GM04503 (cell line): ENCODE measurements at places on chromosomes 7 and 10.

DNA sequence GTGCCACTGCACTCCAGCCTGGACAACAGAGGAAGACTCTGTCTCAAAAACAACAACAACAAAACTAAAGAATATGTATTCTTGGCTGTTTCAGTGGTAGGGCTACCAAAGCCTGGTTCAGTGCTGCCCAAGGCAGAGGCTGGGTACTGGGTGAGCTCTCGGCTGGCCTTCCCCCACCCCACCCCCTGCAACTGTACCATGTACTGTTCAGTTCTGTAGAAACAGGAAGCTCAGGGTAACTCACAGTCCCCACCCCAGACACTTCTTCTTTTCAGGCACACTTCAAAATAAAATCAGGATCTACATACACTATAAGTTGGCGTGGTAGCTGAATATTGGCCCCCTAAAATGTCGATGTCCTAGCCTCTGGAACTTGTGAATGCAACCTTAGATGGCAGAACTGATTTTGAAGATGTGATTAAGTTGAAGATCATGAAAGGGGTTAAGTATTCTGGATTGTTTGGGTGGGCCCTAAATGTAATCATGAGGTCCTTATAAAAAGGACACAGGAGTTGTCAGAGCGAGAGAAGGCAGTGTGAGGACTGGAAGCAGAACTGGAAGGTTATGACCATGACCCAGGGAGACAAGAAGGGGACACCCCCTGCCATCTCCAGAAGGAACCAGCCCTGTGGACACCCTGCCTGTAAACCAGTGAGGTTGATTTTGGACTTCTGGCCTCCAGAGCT is 31.2 kb downstream of the TBXAS1 start:
- DNase-seq: no peak

DNA sequence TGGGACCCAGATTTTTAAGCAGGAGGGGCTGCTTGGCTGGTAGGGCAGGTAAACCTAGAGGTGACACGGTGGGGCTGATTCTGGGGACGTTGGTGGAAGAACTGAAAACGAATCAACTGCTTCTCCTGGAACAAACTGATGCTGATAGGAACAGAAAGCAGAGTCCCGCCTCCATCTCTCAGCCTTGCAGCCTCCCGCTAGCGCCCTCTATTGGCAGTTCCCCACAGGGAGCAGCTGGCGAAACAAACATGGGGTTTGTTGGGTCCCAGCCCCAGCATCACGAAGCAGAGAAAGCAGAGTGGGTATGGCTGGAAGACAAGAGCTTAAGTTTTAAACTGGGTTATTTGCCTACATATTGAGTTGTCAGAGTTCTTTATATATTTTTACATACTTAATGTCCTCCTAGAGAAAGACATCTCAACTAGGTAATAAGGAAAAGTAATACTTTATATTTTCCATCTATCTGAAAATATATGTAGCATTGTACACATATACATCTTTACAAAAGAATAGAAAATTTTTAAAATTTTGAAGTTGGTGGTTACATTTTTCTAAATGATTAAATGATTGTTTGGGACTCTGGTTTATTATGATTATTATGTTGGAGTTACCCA is 42.3 kb upstream of the FOXI2 start:
- no peak for DNase-seq

DNA sequence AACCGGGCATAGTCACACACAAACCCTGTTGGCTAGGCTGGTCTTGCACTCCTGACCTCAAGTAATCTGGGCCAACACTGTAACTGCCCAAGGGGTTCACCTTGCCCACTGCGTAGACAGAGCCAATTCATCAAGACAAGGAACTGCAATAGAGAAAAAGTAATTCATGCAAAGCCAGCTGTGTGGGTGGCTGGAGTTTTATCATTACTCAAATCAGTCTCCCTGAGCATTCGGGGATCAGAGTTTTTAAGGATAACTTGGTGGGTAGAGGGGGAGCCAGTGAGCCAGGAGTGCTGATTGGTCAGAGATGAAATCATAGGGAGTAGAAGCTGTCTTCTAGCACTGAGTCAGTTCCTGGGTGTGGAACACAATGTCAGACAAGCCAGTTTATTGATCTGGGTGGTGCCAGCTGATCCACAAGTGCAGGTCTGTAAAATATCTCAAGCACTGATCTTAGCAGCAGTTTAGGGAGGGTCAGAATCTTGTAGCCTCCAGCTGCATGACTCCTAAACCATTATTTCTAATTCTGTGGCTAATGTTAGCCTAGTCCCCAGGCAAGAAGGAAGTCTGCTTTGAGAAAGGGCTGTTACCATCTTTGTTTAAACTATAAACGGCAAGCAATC is 15.6 kb upstream of the FXYD4 start:
- DNase-seq: no peak

- no peak for DNase-seq
These were observed 37.7 kb upstream of the FAM3C start for GRCh38 chr7:121433775-121434174.

DNA sequence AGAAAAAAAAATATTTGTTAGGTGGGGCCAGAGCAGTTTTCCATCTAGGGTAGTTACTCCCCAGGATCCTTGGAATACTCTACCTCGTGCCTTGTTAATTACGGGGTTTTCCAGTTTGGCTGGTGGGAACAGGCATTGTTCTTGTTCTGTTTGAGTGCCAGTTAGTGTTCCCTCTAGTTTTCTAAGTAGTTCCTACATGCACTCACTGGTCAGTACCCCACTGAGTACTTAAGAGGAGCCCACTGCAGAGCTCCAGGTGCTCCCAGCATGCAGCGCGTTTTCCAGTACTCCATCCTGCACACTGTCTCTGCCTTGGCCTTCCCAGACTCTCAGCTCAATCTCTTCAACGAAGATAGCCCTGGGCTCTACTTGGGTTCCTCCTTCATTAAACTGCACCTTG is 58.0 kb downstream of the AHCYL2 start:
- DNase-seq: no peak

DNA sequence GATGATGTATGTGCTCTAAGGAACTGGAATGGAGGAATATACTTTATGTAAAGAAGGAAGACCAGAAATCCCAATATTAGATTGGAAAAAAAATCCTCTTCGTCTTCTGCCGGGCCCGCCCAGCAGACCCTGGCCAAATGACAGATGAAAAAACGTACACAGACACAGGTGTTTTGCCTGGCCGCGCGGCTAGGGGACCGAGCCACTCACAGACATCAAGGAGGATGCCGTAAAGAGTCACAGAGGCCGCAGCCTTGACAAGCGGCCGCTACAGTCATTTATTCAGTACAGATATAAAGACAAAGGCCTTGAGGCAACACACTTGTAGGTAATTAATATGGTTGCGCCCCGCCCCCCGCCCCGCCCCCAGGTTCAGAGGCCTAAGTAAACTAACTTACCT is 594.1 kb downstream of the GRM8 start:
- no peak for DNase-seq

DNA sequence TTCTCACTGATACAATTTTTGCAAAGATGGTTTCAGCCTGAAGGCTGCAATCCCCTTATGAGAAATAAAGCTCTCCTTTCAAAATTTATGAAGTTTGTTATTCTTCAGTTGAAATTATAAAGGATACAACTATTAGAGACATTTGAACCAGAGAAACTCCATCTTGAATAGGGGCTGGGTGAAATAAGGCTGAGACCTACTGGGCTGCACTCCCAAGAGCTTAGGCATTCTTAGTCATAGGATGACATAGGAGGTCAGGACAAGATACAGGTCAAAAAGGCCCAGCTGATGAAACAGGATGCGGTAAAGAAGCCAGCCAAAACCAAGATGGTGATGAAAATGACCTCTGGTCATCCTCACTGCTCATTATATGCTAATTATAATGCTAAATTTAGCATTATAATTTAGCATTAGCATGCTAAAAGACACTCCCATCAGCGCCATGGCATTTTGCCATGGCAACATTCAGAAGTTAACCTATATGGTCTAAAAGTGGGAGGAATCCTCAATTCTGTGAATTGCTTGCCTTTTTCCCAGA is 22.4 kb upstream of the IFIT1B start:
- DNase-seq: no peak

GRCh38 chr7:131835141-131835540 is 278.7 kb upstream of the PODXL start:
- no peak for DNase-seq

- no peak for DNase-seq
These were observed 4.2 kb downstream of the GDF2 start for GRCh38 chr10:47326306-47326926.

DNA sequence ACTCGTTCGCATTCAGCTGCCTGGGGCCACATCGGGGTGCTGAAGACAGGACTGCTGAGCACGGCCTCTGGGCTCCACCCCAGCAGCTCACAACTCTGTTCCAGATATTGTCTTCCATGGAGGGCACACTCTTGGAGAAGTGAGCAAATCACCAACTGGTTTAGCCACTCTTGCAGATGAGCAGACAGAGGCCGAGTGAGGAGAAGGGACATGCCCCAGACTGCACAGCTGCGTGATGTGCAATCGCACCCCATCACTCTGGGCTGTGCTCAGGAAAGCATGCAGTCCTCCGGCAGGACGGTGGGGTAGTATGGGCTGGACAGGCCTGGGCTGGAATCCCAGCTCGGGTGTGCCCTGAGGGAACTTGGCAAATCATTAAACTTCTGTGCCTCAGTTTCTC is 111.6 kb downstream of the FAM53B start:
- DNase-seq: no peak

DNA sequence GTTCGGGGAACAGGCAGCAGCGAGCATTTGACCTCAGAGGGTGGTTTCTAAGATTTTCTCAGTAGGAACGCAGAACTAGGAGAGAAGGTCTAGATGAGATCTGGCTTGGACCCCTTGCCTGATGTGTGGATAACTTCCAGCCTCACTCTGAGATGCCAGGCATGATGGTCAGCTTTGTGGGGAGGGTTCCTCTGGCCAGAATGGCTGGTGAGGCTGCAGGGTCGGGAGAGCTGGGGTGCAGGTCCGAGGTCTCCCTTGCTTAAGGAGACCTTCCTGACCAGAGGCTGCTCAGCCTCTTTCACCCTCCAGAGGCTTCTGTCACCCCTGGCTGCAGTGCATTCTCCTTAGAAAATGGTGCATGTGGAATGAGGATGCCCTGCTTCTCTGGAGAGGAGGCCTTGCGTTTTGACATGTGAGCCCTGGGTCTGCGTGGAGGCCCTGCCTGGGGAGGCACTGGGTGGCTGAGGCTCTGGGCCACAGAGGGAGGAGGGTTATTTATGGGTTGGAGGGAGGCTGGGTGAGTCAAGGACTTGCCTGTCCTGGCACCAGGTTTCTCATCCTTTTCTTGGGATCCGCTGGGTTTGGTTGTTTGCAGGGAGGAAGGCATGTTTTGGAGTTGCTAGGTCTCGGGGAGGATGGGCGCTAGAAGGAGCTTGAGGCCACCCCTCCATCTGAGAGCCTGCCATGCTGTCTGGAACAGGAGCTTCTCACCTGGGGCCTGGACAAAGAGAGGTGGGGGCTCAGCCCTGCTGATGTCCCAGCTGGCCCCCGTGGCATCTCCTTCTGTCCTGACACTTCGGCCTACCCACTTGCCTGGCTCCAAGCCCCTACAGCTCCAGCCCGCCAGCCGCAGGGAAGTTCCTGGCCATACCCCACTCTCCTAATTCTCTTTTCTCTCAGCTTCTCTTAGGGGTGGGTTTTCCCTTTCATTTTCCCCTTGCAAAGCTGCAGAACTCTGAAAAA is 3.9 kb downstream of the FAM241B start:
- DNase-seq: no peak

DNA sequence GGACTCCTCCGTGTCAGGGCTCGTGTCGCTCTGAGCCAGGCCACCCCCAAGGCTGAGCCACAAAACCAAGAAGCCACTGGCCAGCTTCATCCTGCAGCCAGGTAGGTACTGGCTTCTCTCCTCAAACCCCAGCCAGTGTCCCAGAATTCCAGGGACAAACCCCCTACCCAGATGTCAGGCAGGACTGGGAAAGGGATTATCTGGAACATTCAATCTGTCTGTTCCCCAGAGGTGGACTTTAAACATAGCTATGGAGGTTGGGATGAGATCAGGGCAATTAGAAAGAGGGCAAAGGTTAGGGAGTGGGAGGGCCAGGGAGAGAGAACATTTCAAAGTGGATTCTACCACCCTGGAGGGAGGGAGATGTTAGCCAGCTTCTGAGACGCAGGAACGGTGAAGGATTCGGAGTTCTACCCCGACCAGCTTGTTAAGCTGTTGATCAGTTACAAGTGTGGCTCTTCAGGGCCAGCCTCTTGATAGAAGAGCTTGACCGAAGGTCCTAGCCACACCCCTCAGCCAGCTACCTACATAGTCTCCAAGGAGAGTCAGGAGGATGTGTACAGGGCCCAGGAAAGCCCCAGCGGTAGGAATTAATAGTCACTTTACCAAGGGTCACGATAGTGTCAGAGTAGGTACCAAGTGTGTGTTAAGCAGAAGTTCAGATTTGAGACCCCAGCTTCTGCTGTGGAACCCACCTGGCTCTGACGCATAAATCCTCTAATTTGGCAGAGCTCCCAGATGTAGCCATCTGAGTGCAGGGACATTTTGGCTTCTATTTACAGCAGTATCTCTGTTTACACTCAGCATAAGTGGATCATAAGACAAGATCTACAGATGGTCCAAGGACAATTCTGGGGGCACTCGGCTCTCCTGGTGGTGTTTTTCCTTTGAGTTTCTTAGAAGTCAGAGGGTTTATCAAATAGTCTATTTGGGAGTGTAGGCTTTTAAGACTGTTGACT is at the start of gene PLA2G12B:
Gene PLA2G12B, minus strand, starts transcription at position 211 of the 959 bp plus-strand sequence. Its CDS starts 121 bp downstream, at position 90.
- no peak for DNase-seq

DNA sequence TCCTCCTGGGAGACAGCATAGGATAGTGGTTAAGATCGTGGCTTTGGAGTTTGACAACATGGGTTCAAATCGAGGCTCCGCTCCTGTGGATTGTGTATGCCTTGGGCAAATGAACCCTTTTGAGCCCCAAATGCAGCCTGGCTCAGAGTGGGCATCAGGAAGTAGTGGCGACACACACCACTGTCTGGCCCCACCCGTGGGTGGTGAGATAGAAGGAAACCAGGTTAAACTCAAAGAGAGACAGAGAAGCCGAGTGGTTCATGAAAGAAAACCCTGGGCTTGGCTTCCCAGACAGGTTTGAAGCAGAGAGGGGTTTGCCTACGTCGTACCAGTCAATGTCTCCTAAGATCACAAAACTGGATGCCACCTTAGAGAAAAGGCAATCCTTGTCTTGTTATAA is 57.7 kb downstream of the PRTFDC1 start:
- DNase-seq: no peak

DNA sequence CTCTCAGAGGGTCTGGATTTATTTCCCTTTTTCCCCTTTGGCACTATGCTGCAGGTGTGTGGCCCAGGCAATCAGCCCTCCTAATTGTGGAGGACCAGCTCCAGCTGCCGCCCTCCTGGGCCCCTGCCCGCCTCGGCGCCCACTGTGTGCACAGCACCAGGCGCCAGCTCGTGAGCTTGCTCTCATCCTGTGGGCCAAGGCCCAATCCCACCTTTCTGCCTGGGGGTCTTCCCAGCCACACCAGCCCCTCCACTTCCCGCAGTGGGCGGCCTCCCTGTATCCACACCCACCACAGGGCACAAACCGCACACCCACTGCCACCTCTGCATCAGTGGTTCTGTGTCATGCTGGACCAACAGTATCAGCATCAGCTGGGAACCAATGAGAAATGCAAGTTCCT is 25.5 kb upstream of the SLIT1 start:
- no peak for DNase-seq

GRCh38 chr10:88315755-88316154 is 267.4 kb downstream of the RNLS start:
- DNase-seq: no peak
